NCI-H1417 (cell line): ENCODE measurements at places on chromosomes 5 and 9.

GRCh38 chr5:82674671-82675070 lies 396.5 kb upstream of the RPS23 start:
- DNase-seq: no peak

DNA sequence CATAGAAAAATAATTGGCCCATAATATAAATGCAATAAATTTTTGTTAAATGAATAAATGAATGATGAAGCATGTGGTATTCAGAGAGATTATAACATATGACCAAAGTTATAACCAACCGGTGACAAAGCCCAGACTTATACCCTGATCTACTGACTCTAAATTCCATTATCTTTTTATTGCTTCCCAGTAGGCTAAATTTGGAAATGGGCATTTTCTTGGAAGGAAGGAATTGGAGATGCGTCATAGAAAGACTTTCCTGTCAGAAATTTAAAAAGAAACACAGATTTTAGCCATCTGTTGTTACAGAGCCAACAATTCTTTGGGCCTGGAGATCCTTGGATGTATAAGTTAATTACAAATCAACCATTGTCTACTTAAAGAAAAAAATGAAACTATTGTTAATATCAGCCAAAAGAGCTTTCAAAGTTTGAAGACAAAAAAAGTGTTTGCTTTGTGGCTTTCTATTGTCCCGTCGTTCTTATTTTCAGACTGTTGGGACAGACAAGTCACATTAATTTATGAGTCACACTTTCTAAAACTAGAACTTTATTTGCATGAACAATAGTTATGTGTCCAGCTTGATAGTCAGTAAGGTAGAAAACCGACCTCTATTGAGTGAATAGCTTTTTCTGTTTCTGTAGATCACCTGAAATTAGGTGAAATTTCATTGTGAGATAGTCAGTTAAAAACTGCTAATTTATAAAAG lies 428.7 kb downstream of the GABRG2 start:
- no peak for DNase-seq

- DNase-seq: no peak
Observed at GRCh38 chr5:96645091-96645490, 17.1 kb upstream of the CAST start.

DNA sequence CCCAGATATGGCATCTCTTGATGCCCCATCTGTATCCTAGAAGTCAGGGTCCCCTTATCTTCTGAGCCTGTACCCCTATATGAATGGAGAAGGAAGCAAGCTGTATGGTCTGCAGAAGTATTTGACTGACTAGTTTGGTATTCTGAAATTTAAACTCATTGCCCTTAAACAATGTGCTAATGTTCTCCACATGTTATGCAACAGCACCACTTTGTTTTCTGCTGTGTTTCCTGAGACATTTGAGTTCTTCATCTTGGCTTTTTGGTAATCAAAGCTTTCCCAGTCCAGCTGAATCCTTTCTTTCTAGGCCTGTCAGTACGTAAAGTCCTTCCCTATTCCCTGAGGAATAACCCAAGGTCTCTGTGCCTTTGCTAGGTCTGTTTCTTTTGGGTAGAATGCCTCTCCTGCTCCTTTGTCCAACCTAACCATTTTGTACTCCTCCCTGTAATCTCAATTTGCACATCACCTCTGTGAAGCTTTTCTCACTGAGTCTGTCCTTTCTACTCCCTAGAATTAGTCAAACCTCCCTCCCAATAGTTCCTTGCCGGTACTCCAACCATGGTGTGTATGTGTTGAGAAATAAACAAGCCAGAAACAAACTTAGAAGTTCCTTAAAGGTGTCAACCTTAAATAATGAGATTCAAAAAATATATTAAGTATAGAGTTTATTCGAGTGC lies 72.1 kb upstream of the HSPB3 start:
- DNase-seq: no peak

DNA sequence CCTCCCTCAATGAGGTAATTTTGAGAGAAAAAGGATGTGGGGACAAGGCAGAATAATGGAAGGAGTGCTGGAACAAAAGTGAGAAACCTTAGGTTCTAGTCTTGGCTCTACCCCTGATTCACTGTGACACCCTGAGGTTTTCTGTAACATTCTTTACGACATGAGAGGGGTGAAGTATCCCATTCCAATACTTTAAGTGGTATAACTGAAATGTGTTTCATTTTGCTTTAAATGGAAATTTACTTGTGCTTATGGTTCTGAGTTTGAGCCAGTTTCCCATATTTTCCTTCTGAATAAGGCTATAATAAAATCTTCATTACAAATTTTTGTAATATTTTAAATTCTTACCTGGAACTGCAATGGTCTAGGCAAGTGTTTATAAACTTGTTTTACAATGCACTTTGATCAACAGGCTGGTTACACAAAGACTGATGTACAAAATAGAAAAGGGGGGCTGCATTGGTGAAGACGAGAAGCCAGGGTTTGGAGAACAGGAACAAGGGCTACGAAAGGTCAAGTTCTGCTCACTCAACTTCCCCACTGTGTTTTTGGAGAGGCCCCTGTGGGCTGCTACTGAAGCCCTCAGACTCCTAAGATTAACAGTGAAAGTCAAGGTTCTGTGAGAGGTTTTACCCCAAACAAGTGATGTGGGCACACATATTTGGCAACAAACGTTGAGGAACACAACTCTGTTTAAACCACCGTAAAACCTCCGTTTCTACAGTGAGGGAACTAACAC lies 171.9 kb upstream of the ELL2 start:
- DNase-seq: no peak

GRCh38 chr5:93592883-93593282 lies 9.9 kb downstream of the NR2F1 start:
- DNase-seq: no peak

- no peak for DNase-seq
Observed at GRCh38 chr5:90015584-90016018, 394.0 kb downstream of the CETN3 start.

GRCh38 chr9:94927048-94927761 lies 200.7 kb downstream of the AOPEP start:
- DNase-seq: no peak

DNA sequence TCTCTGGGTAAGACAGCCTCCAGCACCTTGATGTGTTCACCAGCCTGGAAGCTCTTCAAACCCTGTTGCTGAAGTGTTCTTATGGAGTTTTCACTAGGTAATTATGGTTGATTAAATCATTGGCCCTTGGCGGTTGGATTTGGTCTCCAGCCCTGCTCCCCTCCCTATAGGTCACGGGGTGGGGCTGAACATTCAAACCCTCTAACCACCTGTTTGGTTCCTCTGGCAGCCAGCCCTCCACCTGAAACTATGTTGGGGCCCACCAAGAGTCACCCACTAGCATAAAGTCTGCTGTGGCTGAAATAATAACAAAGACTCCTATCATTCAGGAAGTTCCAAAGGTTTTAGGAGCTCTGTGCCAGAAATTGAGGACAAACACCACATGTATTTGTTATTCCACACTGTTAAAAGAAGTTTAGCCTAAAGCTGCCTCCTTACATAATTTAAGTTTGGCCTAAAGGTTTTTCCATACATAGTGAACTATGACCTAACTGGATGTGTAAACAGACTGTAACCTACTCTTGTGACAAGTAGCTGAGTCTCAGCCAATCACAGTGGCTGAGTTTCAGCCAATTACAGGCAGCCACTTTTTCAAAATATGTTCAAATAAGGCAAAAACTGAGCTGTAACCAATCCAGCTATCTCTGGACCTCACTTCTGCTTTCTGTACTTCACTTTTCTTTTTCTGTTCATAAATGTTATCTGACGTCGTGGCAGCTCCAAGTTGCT lies 34.8 kb downstream of the TMEM252 start:
- DNase-seq: no peak

DNA sequence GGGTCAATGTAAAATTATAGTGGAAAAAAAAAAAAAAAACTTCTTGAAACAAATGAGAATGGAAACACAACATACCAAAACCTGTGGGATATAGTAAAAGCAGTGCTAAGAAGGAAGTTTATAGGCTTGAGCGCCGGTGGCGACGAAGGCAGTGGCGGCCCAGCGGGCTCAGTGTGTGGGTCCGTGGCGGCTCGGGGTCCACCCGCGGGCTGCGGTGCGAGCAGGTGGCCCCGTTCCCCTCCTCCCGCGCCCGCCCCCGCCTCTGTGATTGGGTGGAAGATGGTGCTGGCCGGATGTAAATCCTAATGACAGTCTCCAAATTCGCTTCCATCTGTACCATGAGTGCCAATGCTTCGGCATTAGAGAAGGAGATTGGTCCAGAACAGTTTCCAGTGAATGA lies 57.5 kb upstream of the TLX3 start:
- no peak for DNase-seq

GRCh38 chr5:362978-363765 lies 41.7 kb downstream of the AHRR start:
- DNase-seq: no peak

DNA sequence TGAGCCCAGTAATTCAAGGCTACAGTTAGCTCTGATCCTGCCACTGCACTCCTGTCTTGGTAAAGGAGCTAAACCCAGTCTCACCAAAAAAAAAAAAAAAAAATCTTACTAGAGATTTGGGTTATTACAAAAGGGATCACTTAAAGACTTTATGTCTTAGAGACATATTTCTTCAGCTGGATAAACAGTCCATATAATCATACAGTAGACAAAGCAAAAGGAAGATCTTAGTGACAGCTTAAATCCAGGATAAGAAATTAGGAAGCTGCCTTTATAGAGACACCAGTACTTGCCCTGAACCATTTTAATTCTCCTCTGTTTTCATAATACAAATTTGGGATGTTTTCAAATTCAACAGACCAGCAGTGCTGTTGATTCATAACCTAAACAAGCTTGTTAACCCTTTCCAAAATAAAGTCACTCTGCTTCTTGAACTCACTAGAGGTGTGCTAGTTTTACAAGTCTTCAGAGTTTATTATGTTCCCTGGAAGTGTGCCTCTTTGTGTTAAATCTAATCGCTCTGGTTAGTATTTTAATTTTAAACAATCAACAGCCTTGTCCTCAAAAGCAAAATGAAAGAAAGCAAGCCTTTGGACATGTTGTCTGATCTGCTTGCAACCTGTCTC lies 255.5 kb downstream of the ARRDC3 start:
- DNase-seq: no peak

GRCh38 chr5:125536582-125536981 lies 790.1 kb upstream of the ZNF608 start:
- no peak for DNase-seq

DNA sequence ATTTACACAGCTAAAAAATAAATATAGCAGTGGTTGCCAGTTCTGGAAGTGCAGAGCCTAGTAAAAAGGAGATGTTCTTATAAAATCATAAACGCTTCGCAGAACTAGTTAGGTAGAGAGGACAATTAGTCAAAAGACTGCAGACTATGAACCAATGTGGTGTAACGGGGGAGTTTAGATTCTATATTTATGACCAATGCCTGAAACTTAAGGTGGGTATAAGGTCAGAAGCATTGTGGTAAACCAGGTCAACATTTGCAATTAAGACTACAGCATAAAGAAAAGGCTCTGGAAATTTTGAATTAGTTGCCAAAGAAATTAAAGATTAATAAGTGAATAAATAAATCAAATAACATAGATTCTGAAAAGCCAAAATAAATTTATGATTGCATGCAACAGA lies 370.4 kb downstream of the PRDM9 start:
- DNase-seq: no peak

DNA sequence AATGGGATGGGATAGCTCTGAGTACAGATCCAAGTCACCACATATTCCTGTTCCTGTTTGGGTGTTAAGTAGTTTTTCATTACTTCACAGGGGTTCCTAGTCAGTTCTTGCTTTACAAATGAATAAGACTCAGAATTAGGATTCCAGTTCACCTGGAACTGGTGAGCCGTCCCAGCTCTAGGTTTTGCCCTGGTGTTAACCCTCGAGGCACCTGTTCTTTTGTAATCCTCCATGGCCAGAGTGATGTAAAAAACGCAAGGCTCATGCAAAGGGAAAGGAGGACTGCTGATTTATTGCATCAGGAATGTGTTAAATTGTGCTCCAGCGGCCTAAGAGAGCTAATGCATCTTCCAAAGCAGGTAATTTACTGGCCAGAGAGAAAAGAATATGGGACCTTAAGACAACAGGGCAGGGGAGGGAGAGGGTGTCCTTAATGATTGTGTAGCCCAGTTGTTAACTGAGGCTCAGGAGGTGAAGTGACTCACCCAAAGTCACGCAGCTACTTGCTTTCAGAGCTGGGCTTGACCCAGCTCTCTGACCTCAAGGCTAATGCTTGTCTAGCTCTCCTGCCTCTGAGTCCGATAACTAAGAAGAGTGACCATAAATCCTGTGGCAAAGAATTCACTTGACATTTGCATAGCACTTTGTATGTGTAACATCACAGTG lies 70.5 kb downstream of the DMRT2 start:
- no peak for DNase-seq

GRCh38 chr9:5513966-5514616 lies 3.8 kb downstream of the PDCD1LG2 start:
- DNase-seq: no peak

GRCh38 chr5:127203818-127204217 lies 86.8 kb upstream of the MEGF10 start:
- DNase-seq: no peak

DNA sequence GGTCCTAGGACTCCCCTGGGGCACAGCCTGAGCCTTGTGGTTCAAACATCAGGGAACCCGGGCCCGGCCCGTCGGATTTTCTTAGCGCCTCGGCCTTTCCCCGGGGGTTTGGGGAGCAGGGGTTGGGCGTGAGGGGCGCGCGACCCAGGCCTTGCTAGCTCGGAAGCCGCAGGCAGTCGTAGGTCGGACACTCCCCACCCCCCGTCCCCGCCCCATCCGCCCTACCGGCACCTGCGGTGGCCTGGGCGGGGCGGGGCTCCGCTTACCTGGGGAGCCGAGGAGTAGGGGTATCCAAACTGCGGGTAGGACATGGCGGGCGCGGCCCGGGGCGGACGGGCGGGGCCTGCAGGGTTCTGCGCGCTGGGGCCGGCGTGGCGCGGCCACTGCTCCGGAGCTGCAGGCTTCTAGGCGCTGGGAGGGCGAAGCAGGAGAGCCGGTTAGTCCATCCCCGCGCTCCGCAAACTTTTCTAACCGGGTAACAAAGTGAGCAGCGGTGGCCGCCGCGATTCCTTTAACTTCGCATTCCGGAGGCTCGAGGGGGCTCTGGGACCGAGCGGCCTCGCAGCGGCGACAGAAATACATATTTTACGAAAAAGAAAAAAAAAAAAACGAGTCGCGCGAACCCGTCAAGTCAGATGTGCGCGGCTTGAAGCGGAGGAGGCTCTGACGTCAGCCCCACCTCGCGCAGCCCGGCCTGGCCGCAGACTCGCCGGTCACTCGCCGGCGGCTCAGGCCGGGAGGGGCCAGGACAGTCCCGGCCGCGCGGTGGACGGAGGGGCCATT lies at the start of gene IRX4:
Gene IRX4 (minus strand): TSS at position 589 of the 783 bp plus-strand sequence. CDS start 278 bp downstream, at position 311.
- peak; percentile 63 for DNase-seq

- peak; percentile 25 for DNase-seq
Observed at GRCh38 chr9:114522286-114522685, 17.0 kb upstream of the WHRN start.

- DNase-seq: no peak
Observed at GRCh38 chr9:94948567-94949235, 222.2 kb downstream of the AOPEP start.
